Activated naive CD4-positive, alpha-beta T cell treated with Interleukin-2 at 50 U/mL for 16 hours (primary cell): ENCODE measurements at places on chromosomes 16 and 17.

GRCh38 chr17:30819971-30820705 is 4.4 kb downstream of the CRLF3 start:
- DNase-seq: no peak

DNA sequence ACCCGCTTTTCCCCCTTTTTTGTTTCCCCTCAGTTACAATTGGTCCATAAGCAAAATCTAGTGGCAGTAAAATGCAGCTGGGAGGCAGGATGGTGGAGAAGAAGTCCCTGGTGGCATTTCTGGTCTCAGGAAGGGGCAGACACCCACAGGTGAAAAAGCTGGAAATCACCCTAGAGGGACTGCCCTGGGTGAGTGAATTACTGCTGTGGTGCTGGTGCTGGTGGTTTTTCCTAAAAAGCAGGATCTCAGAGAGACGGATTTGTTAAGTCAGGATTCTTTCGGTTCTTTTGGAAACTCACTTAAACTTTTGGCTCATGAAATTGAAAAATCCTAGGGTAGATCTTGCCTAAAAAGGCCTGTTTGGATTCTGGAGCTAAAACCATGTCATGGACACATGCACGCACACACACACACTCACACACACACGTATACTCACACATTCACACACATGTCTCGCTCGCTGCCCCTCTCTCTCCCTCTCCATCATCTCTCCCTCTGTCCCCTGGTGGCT is 65.8 kb downstream of the NKD1 start:
- DNase-seq: no peak

- no peak for DNase-seq
Measured at GRCh38 chr16:85083051-85083639, 29.1 kb downstream of the CIBAR2 start.

- no peak for DNase-seq
Measured at GRCh38 chr17:76872221-76872873, 4.1 kb downstream of the MGAT5B start.

DNA sequence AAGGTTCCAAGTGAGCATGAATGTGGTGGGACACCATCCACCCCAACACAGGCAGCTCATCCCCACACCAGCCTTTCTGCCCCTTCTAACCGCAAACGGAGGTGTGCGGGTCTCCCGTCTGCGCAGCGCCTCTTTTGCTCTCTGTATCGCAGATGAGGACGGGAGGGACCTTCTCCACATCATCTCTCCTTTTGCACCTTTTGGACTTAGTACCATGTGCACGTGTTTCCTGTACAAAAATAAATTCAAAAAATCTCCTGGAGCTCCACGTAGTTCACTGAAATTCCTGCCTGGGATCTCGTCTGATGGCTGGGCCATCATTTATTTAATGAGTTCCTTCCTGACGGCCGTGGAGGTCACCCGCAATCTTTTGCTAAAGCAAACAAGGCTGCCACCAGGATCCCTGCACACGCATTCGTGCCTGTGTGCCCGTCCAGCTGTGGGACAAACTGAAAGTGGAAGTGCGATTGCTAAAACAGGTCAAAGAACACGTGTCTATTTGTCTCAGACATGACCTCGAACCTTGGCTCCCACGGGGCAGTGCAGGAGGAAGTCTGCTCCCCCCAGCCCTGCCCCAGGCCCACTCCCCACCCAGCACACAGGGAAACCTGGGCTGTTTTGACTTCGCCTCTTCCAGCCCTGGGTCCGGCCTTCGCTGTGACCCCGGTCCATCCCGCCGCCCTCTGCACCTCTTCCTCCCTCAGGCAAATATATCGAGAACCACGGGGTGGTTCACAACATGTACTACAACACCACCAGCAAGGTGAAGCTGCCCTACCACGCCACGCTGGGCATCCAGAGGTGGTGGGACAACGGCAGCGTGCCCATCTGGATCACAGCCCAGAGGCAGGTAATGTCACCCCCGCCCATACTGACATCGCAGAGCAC is 2.3 kb downstream of the ENPP7 start:
- DNase-seq: no peak

DNA sequence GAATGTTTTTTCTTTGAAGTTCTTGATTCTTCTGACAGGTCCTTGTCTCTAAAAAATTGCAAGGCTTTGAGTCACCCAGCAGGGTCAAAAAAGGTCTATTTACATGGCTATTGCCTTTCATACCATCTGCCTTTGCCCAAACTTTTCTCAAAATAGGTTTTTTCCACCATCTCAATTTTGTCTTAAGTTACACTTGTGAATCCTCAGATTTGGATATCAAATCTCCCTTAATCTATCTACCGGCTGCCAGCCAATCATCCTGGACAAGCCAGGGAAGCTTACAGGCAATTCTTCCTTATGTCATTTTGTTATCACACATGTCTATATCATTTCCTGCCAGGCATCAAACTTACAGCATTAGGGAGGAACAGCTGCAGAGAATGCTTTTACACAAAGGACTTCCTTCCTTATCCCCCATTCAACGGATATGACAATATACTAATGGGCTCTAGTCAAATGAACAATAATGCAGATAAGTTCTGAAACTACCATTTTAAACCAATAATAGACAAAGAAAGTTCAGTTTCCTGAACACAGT is 104.1 kb upstream of the CORO6 start:
- no peak for DNase-seq

GRCh38 chr16:87701078-87701460 is 64.7 kb downstream of the KLHDC4 start:
- DNase-seq: no peak

DNA sequence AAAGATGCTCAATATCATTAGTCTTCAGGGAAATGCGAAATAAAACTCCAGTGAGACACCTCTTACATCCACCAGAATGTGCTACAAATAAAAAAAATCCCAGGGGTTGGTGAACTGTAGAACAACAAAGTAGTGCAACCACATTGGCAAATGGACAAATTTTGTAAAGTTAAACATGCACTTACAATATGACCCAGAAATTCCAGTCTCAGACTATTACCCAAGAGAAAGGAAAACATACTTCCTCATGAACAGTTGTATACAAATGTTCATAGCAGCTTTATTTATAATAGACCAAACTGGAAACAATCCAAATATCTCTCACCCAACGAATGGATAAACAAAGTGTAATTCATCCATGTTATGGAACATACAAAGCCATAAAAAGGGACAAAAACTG is 239.5 kb downstream of the ABCC12 start:
- DNase-seq: no peak

- peak; percentile 82 for DNase-seq
Measured at GRCh38 chr16:89216315-89217137, 977 bp upstream of the ZNF778 start.

GRCh38 chr17:48100591-48101011 is 677 bp downstream of the CBX1 start:
- no peak for DNase-seq

- no peak for DNase-seq
Measured at GRCh38 chr17:4599505-4600281, 15.4 kb downstream of the SMTNL2 start.

DNA sequence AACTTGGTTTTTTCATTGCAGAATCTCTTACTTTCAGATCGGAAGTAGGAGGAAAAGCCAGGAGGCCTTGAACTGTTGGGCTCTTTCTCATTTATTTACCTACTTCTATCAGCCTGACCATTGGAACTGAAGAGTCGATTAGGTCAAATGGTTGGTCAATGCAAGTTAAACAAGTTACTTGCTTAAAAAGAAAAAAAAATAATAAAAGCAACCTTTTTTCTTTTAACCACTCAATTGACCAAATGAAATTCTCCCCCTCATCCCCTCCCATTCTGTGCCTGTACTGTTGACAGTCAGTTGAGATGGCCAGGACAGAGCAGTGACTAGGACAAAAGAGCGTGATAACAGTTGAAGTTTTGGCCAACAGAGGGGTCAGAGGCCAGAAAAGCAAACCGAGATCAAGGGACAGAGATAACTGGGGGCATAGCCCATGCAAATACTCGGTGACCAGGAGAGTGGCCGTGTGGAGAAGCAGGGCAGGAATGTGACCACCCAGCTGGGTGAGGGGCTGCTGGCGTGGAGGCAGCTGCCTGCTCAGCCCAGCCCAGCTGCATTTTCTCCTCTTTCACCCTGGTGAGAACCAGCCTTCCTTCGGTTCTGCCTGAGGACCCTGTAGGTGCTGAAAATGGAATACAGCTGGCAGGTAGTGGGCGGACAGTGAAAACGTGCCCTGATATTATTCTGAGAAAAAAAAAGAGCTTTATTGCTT is 72.2 kb downstream of the HS3ST3B1 start:
- DNase-seq: no peak

GRCh38 chr17:78361225-78361701 is 1.4 kb upstream of the SOCS3 start:
- DNase-seq: no peak

DNA sequence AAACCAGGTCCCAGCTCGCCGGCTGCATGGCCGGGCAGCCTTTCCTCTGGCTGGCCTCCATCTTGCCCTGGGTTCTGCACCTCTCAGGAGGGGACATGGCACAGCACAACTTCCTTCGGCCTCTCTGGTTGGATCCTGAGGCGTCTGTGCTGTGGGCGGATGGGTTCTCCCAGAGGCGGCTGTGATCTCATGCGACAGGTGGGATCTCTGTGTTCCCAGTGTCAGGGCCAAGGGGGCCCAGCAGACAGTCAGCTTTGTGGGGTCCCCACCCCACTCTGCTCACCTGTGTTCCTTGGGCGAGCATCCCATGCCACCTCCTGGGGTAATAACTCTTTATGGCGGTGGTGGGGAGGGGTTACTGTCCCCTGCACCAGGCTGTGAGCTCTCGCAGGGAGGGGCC is 35.8 kb downstream of the FA2H start:
- no peak for DNase-seq

DNA sequence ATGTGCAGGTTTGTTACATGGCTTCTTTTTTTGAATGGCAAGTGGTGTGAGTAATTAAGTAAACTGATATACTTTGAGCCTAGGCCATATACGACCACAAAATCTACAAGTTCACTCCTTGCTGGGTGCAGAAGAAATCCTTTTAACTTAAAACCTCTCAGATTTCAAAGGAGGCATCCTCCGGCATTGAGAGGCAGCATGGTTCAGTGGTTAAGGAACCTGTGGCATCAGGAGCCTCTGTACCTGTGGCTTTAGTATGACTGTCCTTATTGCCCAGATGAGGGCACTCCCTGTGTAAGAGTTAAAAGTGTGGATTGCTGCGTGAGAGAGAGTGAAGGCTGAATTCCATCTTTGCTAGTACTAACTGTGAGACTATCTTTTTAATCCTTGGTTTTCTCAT is 3.3 kb downstream of the NLRP1 start:
- DNase-seq: no peak

GRCh38 chr17:48253975-48254374 is 146.4 kb downstream of the SNX11 start:
- no peak for DNase-seq

GRCh38 chr16:86121374-86122010 is 222.5 kb downstream of the IRF8 start:
- DNase-seq: no peak
